ENCODE measurements at places on chromosomes 5 and 9.

- peak; percentile 92 for DNase-seq
These were observed 9.9 kb upstream of the CXXC5 start for GRCh38 chr5:139638090-139638735.

DNA sequence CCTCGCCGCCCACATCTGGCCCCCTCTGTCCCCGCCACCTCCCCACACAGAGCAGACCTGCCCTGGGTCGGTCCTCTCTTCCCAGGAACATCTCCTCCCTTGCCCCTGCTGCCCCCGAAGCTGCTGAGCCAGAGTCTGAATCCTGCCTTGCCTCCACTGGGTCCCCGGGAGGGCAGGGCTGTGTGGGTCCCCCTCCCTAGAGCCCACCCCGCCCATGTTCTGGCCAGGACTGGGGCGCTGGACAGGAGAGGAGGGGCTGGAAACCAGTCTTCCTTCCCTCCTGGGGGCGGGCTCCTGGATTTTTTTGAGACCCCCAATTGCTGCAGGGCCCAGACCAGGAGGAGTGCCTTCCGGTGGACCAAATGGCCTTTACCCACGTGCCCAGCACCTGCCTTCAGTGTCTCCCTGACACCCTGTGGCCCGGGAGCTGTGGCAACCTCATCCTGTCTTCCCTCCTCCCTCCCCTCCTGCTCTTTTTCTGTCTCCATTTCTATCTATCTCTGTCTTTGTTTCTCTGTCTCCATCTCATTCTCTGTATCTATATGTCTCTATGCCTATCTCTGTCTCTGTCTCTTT lies 12.1 kb downstream of the MRPL36 start:
- no peak for DNase-seq

- DNase-seq = no peak
These were observed 232.8 kb upstream of the ZNF608 start for GRCh38 chr5:124979251-124979650.

- no peak for DNase-seq
These were observed 394.2 kb downstream of the RASEF start for GRCh38 chr9:82668689-82669199.

DNA sequence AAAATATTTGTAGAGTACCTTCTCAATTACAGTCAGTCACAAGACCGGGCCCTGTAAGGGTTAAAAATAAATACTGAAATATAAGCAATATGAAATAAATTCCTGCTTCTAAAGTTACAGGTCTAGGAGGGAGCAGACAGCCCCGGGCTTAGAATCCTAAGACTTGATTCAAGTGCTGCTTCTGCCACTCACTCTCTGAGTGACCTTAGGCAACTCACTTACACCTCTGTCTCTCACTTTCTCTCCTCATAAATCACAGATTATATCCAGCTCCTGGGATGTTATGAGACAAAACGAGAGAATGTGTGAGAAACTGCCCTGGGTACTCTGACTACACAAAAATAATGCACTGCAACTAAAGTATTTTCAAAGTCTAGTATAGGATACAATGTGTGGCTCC lies 101.9 kb downstream of the PDE4D start:
- no peak for DNase-seq

All from GM03348 (cell line).